Activated CD8-positive, alpha-beta memory T cell treated with anti-CD3 and anti-CD28 coated beads for 1 hour (primary cell): ENCODE measurements at places on chromosomes 3 and 15.

DNA sequence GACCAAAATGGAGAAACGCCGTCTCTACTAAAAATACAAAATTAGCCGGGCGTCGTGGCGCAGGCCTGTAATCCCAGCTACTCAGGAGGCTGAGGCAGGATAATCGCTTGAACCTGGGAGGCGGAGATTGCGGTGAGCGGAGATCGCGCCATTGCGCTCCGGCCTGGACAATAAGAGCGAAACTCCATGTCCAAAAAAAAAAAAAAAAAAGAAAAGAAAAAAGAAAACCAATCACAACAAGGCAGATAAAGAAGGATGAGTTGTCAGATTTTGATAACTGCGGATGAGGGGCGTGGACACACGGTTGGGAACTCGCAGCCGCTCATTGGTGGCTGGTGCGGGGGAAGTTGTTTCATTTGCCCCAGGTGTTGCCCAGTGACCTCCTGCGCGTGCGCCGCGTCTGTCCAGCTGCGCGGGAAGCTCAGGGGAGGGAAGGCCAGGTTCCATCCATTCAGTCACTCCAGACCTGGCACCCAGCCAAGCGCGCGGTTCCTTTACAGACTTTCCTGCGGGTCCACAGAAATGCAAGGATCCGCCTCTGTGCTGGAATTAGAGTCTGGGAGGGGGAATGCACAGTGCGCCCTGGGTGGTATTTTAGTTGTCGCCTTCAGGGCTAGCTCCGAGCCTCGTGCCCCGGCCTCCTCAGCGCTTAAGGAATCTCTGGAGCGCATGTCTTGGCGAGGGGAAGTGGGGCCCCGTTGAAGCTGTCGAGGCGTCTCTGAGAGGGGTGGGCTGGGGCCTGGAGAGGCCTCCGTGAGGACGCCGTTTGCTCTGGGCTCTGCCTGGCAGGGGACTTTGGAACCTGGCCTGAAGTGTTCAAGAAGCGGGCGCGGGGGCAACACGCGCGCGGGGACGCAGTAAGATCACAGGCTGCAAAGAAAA is 708 bp upstream of the GCHFR start:
- no peak for DNase-seq

GRCh38 chr15:98035134-98035533 is 74.6 kb downstream of the ARRDC4 start:
- DNase-seq = no peak

GRCh38 chr3:126570103-126570541 is 11.4 kb upstream of the C3orf22 start:
- DNase-seq = no peak

GRCh38 chr3:169528289-169528688 is 135.2 kb downstream of the MECOM start:
- no peak for DNase-seq

- DNase-seq = no peak
Observed at GRCh38 chr3:69868841-69869420, 129.7 kb downstream of the MITF start.

DNA sequence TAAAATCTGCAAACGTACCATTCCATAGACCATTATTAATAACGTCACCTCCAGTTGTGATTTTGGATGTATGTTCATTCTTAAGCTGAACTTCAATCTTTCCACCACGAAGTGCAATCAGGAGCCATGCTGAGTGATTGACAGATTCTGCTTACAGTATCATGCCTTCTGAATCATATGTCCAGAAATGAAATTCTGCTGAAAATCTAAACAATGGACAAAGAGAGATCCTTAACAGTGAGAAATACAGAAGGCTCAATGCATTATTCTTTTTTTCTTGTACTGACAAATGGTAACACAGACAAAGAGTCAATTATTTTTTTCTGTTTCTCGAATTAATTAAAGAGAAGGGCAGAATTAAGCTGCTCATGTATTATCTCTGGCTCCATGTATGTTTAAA is 1114.5 kb downstream of the EPHA3 start:
- DNase-seq = no peak

DNA sequence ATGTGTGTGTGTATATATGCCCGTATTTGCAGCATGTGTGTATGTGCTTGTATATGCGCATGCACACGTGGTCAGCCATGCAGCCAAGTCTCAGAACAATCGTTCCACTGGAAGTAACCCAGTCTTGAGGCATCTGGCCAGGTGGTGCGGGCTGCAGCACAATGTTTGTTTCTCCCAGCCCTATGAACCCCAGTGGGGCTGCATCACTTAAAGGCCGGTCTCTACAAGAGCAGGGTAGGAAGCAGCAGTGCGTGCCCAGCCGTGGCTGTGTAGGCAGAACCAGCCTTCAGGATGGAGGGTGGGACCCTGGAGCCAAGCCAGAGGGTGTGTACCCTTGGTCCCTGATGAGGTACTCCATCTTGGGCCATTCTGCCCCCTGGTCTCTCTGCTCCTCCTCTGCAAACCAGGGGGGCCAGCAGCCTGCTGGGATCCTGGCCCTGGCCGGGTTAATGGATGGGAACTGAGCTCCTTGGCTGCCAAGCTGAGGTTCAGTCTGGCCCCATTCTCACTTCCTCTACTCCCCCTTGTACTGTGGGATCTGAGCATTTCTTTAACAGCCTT is 11.8 kb downstream of the KLF13 start:
- DNase-seq = no peak

- no peak for DNase-seq
Observed at GRCh38 chr3:55676643-55677042, 189.5 kb upstream of the WNT5A start.

DNA sequence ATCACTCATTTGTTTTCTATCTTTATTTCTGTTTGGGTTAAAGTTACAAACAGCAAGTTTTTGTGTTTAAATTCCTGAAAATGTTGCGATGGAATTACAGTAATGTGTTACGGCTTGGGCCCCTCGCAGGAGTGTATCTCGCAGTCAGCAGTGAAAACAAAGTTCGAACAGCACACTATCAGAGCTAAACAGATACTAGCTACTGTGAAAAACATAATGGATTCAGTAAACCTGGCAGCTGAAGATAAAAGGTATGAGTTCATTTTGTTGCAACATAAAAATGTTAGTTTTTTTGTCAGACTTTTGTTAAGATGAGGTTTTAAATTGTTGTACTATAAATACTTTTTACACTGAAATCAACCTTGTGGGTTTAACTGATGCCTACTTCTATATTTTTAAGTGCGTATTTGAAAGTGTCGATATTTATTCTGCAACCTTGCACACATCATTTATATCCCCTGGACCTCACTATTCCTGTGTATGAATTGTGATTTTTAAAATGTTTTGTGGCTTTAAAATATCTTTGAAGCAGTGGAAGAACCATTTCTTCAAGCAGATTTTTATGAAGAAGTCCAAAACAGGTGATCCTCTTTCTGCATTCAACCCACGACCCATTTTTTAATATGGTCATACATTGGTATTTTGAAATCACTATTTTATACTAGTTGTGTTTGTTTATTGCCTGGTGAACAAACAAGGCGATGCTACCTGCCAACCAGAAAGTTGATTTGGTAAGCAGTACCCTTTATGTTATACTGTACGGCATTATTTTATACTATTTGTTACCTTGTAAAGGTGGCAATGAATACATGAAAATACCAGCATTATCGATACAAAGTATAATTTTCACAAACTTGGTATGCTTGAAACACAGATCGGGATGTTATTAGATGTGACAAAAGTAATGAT is 27.8 kb downstream of the MFN1 start:
- DNase-seq = no peak

DNA sequence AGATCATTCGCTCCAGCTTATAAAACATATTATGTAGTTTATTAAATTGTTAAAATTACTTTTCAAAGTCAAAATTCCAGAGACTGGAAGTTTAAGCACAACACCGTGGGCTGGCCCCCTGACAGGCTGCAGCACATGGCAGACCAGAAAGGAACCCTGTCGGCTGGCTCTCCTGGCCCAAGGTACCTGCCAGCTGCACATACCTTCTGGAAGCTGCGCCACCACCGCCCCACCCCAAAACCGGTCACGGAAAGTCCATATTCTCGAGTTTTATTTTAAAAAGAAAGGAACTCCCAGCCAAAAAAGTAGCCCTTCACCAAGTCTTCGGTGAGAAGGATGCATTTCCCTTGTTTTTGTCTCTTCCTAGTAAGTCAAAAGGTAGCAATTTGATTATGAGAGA is 94.6 kb downstream of the FOXP1 start:
- no peak for DNase-seq

DNA sequence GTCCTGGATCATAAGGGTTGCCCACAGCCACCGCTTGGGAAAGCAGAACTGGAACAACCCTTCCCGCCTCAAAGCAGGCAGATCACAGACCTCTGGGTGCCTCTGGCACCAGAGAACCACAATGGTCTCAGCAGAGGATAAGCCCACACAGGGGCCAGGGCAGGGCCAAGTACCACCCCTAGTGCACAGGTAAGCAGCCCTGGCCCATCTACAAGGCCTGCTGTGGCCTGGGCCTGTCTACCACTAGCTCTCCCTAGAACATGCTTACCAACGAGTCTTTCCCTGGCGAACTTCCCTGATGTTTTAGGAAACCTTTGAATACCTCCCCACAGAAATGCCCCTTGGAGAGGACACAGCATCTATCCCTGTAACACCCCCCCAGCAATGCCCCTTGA is 28.3 kb downstream of the TNK2 start:
- DNase-seq = no peak

- no peak for DNase-seq
Observed at GRCh38 chr15:87846746-87847145, 409.8 kb downstream of the NTRK3 start.

DNA sequence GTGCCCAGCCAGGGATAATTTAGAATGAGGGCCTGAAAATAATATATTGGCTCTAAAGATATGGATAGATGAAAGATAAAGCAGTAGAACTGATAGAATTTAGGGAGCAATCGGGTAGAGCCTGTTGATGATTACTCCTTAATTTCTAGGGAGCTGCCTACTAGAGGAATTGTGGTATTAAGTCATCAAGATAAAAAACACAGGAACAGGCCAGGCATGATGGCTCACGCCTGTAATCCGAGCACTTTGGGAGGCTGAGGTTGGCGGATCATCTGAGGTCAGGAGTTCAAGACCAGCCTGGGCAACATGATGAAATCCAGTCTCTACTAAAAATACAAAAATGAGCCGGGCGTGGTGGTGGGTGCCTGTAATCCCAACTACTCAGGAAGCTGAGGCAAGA is 130.4 kb downstream of the PCCB start:
- no peak for DNase-seq

GRCh38 chr3:58867621-58868020 is 182.2 kb downstream of the CFAP20DC start:
- DNase-seq = no peak

- DNase-seq = no peak
Observed at GRCh38 chr3:126676919-126677705, 22.2 kb upstream of the TXNRD3 start.

DNA sequence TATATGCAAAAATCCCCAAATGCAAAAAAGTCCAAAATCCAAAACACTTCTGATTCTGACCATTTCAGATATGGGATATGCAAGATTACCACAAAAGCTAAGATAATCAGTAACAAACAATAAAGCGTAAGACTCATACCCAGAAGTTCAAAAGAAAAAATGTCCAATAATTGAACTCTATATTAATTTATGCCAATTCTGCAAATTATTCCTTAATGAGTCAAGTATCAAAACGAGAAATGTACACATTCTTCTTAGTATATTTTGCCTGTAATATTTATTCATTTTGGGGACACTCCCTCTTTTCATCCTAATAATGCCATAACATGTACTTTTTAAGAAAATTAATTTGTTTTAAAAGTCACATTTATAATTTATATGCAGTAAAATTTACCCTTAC is 37.1 kb downstream of the DENND6A start:
- DNase-seq = no peak

GRCh38 chr15:40276927-40277326 is 5.9 kb downstream of the ANKRD63 start:
- DNase-seq = no peak

DNA sequence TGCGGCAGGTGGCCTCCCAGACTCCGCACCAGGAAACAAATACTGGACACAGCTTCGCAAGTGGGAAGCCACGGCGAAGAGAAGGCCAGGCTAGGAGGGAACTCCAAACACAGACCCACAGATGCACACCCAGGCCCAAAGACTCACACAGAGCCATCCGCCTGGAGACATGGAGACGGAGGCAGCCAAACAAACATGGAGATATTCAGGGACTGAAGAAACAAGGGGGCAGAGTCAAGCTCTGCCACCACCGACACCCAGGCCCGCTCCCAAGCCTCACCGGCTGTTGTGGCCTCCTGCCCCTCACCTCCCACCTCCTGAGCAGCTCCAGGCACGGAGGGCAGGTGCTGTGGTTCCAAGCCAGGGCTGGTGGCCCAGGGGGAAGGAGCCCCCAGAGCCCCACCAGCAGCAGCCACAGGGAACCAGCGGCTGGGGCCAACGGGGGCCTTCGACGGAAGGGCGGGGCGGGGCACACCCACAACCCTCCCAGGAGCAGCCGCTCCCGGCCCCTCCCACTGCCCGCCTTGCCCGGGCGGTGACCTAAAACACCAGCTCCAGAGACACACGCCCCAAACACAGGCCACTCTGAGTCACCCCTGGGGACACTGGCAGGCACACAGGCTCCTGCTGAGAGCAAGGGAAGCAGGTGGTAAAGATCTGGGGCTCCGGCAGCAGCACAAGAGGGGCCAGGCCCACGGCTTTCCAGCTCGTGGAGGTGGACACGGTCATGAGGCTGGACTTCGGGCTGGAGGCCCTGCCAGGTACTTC is 31.9 kb downstream of the TNK2 start:
- no peak for DNase-seq

DNA sequence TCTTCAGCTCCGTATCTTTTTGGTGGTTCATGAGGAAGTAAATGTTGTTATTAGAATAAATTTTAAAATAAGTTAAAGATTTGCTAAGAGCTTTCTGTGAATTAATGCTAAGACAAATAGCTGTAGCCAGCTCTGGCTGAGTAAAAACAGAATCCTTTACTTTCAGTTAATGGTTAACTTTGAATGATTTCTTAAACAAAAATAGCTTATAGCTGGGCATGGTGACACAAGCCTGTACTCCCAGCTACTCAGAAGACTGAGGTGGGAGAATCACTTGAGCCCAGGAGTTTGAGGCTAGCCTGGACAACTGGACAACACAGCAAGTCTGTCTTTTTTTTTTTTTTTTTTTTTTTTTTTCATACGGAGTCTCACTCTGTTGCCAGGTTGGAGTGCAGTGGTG is 25.0 kb downstream of the TCAIM start:
- DNase-seq = no peak

- no peak for DNase-seq
Observed at GRCh38 chr3:13110678-13111116, 37.5 kb upstream of the IQSEC1 start.

DNA sequence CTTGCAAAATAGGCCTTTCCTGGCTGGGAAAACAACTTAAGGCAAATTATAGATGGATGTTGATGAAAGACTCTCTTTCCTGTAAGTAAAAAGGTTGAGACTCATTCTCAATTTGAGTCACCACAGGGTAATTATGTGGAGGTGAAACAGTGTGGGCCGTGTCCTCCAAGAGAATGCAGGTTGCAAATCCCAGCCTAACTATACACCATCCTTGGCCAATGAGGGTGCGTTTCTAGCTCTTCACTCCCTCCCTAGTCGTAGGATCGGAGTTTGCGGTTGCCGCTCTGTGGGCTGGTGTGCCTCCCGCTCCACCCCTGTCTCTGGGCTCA is 259.9 kb downstream of the PLCL2 start:
- no peak for DNase-seq
